Cerebellar nuclear complex (tissue), 1 donor: ENCODE measurements at places on chromosomes 12 and 14.

DNA sequence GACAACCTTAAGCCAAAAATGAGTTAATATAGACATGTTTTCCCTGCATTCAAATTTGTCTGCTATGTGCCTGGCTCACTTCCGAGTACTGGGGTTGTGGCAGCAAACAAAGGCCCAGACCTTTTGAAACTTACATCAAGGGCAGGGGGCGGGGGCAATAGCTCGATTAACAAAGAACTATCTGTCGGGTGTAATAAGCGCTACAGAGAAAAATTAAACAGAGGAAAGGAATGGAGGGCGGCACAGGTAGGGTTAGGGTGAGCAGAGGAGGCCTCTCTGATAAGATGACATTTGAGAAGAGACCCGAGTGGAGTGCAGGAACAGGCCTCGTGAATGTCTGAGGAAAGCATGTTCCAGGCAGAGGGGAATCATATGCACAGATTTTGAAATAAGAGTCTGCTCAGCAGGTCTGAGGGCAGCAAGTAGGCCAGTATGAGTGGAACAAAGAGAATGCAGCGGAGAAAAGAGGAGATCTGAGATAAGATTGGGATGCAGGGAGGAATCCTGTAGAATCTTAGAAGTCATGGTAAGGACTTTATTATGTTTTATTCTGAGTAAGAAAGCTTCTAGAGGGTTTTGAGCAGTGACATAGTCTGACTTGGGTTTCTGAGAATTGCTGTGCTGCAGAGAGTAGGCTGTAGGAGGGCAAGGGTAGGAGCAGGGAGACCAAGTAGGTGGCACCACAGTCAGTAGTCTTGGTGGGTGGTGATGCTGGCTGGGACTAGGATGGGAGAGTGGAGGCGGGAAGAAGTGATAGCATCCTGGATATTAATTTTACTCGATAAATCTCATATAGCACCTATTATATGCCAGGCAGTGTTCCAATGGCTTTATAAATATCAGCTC lies 52.6 kb downstream of the BICDL1 start:
- no peak for DNase-seq

GRCh38 chr12:44628180-44628579 lies 247.9 kb downstream of the NELL2 start:
- DNase-seq = no peak

GRCh38 chr14:74202113-74202512 lies 37.1 kb upstream of the VSX2 start:
- DNase-seq = no peak

DNA sequence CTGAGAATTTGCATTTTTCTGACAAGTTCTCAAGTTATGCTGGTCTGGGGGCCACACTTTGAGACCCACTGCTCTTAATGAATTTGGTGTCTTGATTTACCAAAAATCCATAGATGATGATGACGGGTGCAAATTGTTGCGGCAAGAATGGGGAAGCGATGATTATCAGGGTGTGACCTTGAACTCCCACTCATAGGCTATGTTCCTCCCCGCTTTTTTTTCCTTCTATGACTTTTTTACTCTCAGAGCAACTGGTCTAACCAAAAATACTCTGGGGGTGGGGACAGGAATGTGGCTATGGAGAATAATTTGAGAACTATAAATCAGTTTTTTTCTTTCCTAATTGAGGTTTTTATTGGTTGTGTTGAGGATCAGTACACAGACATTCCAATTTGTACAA lies 83.6 kb downstream of the PPFIBP1 start:
- no peak for DNase-seq

DNA sequence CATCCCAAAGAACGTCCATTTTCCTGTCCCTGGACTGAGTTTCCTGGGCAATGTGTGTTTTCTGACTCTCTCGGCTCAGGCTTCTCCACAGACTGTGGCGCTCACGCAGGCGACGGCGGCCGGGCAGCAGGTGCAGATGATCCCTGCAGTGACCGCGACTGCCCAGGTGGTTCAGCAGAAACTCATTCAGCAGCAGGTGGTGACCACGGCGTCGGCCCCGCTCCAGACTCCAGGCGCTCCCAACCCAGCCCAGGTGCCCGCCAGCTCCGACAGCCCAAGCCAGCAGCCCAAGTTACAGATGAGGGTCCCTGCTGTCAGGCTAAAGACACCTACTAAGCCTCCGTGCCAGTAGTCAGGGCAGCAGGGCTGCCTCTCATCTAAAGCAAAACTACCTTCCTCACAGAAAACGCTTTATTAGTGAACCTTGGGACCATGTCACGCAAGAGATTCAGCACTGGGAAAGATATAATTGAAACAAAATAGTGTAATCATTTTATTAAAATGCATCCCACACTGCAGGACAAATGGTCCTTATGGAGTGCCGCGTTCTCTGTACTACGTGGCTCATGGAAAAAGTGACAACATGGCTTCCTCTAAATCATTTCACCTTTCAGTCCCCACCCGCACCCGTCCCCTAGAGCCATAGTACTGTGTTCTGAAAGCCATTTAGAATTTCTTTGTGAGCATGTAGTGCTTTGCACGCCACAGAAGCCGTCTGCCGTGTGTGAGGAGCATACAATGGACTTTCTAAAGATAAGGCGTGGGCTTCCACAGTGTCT lies 66.6 kb downstream of the DDX51 start:
- no peak for DNase-seq

GRCh38 chr12:62731055-62731820 lies 203.7 kb downstream of the PPM1H start:
- DNase-seq = no peak

- DNase-seq = no peak
Observed at GRCh38 chr12:19575337-19576243, 136.3 kb downstream of the AEBP2 start.

GRCh38 chr12:43337571-43338444 lies 214.2 kb downstream of the ADAMTS20 start:
- DNase-seq = no peak

DNA sequence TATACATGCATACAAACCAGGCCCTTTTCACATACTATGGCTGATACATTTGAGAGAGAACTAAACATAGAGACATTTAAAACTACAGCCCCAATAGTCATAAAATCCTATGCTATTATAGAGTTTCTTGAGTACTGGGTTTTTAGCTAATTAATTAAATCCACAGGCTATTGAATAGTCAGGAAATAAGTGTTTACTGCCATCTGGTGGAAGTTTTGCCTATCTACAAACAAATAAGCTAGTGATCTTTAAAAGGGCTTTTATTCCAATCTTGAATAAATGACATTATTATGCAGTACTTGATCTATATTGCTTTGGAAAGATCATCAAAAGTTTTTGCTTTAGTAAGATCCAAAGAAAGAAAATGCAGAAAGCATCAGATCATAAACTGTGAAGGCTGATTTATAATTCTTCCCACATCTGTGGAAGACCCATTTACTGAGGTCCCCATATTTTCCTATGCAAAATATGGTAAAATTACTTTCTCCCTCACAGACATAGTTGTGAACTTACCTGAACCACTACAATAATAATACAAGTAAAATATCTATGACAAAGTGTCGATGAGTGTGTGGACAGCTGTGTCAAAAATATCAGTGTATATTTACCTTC lies 131.3 kb downstream of the ITPR2 start:
- no peak for DNase-seq

DNA sequence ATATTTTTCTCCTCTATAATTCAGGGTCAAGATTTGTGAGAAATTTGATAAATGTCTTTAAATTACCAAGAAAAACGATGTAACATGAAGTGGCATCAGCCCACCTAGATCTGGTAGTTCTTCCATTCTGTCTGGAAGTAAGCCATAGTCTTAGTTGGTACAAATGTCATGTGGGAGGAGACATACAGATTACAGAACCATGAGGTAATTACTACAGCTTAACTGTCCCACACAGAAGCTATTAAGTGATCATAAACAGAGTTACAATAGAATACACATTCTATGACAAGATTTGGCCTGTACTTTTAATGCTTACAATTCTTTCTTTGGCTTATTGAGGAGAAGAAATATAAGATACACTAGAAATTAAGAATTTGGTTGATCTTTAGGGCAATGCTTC lies 13.7 kb upstream of the SIX1 start:
- DNase-seq = no peak
